Stimulated activated CD4-positive, alpha-beta T cell treated with anti-CD3 and anti-CD28 coated beads, Interleukin-1b, Interleukin-23, amount 100 ng/mL, for 24 hours (primary cell): ENCODE measurements at places on chromosomes 6 and 20.

GRCh38 chr6:135505648-135506047 is 8.1 kb upstream of the AHI1 start:
- DNase-seq, result no peak

- DNase-seq, result no peak
These were observed 5.2 kb downstream of the SGK2 start for GRCh38 chr20:43563991-43564390.

- no peak for DNase-seq
These were observed 28.6 kb downstream of the ADRM1 start for GRCh38 chr20:62331347-62331746.

- no peak for DNase-seq
These were observed 356.6 kb upstream of the RSPO3 start for GRCh38 chr6:126761854-126762253.

DNA sequence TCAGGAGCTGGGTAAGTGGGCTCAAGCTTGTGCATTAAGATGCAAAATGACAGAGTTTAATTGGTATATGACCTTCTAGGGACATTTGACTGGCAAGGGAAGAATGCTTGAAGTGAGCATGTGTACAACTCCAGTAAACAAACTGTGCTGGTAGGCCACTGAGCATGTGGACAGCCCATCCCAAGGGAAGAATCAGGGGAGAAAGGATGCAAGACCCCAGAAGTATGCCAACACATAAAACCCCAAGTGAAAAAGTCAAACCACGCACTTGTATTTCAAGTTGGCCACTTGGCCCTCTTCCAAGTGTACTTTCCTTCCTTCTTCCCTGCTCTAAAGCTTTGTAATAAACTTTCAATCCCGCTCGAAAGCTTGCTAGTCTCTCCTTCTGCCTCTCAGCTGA is 10.4 kb upstream of the THBD start:
- no peak for DNase-seq

DNA sequence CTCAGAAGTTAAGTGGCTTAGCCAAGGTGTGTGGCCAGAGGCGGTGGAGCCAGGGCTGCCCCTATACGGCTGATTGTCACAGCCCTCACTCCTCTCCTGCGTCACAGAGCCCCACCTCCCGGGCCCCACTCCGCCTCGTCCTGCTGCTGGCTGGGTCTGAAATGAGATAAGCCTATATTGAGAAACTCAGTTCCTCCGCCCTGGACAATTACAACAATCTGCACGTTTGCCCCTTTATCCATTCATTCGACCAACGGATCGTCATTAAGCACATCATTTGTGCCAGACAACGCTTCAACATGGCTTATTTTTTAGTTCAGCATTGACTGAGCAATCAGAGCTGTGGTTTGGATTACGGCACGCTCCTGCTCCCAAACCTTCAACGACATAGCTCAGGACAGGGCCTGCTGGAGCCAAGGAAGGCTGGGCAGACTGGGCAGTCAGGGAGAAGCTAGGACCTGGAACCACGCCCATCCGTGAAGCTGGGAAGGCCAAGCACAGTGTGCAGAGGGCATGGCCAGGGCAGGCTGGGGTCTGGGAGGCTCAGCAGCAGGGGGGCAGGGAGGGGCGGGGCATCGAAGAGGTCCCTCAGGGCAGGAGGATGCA is 16.6 kb upstream of the EZR start:
- no peak for DNase-seq

DNA sequence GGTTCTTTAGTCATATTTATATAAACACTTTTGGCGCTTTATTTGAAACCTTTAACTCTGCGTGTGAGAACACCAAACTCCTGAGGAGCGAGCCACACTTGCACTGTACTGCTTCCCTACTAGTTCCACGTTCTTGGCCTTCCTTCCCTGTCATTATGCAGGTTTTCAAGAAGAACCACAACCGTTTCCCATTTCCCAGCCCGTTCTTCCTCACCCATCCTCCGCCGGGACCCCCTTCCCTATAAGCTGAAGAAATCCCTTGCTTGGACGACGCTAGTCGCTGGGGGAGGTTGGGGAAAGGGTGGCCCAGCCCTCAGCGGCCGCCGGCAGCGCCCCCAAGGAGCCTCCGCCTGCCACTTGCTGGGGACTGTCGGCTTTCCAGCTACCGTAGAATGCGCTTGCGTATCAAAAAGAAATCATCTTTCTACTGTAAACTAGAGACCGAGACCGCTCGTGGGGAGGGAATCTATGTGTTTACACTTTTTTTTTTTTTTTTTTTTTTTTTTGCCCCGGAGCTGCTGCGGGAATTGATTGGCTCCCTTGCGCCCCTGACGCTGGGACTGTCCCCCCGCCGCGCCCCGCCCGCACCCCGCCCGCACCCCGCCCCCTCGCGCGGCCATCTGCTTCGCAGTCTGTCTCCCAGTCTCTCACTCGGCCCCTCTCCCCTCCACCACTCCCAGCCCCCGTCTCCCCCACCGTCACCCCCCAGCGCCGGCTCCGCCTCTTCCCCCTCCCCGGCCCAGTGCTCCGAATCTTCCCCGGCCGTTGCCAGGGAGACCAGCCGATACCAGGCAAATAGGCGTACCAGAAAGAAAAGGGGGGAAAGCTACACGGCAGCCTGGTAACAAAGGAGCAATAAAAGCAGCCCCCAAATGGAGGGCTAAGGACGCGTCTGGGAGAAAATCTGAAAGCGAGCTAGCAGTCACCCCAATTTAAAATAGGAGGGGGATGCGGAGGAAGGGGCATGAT is 2.3 kb upstream of the MARCKS start:
- no peak for DNase-seq

DNA sequence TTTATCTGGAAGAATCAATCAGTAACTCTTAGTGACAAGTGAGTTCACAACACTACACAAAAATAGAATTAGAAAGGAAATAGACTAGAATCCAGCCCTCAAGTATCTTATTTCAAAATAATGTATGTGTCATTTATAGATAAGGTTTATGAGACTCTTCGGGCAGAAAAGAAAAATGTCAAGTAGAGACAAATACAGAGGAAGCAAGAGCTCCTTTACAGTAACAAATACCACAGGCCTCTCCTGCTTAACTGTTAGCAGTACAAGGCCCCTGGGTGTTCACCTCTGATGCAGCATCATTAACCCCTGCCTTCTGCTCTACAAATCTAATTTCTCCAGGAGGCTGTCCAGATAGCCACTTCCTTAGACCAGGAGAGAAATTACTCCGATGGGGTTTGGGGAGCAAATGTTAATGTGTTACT is 76.7 kb downstream of the UBE3D start:
- no peak for DNase-seq

DNA sequence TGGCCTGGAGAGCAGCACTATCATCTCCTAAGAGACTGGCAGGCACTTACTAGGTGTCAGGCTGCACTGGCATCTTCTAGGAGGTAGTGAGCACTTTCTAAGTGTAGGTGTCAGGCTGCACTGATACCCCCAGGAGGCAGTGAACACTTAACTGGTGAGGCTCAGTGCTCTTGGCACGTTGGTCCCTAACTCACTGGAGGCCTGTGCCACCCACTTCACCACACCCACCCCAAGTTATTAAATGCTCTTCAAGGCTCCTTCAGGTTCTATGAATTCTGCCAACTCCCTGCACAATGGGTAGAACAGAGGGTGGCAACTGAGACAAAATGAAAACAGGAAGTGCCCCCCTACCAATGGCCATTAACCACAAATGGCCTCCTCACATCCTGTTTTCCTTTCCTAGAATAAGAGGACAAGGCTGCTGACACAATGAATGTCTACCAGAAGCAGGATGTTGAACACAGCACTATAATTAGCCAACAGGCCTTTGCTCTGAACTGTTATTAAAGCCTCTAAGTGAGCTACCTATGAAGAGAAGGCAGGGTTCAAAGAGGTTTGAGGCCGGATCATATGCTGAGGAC is 29.4 kb downstream of the NCOA5 start:
- no peak for DNase-seq

DNA sequence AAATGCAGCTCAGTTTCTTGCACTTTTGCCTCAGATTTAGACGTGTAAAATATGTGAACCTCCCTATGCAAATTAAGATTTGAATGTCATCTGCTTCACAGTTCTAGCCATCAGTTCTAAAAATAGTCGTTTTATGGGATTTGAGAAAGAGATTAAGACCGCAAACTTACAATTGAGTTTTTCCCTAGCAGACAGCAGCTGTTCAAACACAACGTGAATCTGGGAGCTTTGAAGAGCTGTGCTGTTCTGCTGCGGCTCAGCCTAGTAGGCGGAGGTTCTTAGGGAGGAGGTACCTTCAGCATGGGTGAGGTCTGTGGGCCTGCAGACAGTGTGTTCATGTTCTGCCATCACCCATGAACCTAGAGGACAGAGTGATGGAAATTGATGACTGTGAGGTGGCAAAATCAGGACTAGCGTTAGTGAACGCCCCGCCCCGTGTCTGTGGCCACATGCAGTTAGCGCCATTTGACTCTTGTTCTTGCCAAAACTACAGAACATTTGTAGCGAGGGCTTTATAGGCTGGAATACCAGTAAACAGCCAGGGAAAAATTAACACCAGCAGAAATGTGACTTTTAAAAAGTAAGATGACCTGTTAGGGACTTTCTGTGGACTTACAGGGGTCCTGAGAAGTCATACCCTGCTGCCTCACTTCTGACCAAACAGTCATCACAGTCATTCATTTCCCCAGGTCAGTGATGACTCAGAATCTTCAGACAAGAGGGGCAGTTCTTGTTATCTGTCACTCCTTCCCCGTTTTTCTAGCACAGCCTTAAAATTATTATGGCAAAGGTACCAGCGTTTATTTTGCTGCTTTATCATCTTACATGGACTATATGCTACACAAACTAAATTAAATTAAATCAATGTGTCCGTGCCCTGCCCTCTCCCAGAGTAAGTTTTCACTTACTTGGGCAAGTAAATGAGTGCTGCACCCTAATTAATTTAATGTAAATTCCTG is 84.3 kb upstream of the TMEM181 start:
- no peak for DNase-seq

DNA sequence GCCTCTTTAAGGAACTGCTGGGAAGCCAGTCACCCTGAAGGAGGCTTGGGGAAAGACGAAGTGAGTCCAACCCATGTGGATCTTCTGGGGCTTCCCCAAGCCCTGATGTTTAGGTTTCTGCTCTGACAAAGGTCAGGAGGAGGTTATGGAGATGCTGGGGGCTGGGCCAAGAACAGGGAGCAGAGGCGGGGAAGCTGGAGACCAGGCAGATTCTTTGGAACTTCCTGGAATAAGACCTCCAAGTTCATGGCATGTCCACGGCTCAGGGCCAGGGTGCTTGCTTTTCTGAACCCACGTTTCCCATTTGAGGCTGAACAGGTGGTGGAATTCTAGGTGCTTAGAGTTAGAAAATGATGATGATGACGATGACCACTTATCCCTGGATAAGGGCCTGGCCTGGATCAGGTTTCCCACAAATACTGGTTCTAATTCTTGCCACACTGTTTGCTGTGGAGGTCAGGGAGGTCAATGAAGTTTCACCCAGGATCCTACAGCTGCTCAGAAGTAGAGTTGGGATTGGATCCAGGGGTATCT is 30.0 kb upstream of the TGM2 start:
- DNase-seq, result no peak
